ENCODE measurements at places on chromosomes 13 and 19.

- no peak for DNase-seq
Measured at GRCh38 chr13:48094404-48094780, 512 bp downstream of the MED4 start.

GRCh38 chr19:31180907-31181306, 168.3 kb downstream of the TSHZ3 start:
- DNase-seq = no peak

GRCh38 chr13:50649211-50649610, 194.3 kb downstream of the DLEU7 start:
- DNase-seq = no peak

DNA sequence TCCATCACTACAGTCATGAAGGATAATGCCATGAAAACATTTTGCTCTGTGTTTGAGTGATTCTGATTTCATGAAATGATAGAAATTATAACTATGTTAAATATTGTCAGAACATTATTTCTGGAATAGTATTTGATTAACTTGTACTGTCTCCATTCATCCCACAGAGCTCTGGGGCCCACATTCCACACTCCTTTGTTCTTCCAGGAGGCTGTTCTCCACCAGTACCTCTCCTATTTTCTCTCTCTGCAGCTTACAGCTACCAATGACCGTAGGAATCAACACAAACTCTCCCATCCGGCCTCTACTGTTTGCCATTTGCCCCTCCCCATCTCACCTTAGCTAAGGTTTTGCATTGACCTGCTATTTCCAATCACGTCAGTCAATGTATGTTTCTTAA, 240.9 kb downstream of the LMO7 start:
- no peak for DNase-seq

DNA sequence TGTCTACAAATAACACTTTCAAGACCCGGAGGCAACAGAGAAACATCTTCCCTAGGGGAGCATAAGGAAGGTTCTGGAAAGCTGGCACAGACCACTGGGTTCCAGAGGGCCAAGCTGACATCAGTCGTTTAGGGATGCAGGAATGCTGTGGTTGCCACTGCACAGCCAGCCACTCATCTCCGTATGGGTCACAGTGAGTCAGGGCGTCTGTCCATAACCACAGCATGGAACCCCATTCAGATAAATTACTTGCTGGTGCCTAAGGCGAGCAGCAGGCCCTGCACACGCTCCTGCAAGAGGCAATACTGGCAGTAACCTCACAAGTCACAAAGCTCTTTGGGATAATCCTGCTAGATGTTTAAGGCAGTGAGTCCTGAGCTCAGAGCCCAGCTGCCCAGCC, 140.9 kb upstream of the UBL3 start:
- DNase-seq = no peak

DNA sequence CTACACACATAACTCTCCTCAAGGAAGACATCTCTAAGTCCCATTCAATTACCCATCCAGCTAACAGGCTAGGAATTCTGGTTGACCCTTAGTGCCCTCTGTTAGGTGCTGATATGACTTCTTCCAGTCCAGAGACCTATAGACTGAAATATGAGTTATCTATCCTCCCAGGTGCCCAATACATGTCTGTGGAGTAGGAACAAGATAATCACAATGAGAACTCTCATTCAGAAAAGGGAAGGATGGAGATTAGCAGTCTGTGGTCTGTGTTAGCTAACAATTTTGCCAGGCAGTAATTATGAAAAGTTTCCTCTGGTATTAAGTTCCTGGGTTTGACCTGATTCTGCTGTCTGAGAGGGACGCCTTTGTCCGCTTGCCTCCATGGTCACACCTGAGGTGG, 44.2 kb upstream of the SLAIN1 start:
- DNase-seq = no peak

DNA sequence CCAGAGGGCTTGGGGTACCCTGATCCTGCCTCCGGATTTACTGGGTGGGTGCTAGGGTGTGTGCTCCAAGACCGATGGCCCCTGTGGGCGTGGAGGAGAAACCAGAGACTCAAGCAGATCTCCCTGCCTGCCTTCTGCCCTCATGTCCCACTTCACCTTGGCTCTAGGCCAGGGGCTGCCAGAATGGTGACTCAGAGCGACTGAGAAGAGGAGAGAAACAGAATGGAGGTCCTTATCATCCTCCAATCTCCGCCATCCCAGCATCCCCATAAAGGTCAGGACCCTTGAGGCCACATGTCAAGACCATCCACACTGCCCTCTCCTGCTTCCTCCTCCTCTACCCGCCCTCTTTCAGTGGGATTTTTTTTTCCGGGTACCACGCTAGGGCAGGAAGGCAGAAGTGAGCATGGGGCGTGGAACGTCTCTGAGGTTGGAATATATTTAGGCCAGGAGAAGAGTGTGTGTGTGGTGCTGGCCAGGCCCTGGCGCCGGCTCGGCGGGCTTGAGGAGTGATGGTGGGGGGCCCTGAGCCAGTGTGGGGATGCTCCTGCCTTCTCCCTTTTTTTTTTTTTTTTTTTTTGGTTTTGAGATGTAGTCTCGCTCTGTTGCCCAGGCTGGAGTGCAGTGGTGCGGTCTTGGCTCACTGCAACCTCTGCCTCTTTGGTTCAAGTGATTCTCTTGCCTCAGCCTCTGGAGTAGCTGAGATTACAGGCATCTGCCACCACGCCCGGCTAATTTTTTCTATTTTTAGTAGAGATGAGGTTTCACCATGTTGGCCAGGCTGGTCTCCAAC, 22.3 kb downstream of the IER2 start:
- peak; percentile 85 for DNase-seq

DNA sequence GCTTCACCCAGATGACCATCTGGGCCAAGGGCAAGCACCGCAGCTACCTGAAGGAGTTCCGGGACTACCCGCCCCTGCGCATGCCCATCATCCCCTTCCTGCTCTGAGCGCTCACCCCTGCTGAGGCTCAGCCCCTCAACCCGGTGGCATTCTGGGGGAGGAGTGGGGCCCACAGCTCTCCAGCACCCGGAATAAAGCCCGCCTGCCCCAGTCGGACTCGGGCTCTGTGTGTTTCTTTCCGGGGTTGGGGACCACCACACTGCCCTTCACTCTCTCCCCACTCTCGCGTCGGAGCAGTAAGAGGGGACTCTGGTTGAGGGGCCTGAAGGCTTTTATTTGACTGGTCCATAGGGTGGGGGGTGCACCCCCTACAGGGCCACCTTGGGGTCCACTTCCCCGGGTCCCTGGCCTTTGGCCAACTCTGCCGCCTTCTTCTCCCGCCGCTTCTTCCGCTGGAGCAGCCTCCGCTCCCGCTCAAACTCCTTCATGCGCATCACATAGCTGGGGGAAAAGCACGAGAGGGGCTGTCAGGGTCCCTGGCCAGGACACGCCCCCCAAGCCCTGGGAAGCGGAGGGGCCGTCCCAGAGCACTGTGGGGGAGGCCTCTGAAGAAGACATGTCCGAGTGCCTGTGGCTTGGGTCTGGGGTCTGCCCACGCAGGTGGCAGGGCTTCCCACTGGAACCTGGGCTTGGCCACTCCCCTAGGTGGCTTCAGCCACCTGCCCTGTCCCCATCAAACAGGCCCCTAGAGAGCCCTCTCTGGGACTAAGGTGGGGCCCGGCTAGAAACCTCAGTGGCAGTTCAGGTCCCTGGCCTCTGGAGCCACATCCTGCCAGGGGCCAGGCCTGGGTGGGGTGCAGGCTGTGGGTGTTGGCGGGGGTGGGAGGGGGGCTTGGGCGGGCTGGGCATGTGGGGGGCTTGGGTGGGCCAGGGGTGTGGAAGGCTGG, 5.8 kb downstream of the NDUFB7 start:
- DNase-seq = no peak

DNA sequence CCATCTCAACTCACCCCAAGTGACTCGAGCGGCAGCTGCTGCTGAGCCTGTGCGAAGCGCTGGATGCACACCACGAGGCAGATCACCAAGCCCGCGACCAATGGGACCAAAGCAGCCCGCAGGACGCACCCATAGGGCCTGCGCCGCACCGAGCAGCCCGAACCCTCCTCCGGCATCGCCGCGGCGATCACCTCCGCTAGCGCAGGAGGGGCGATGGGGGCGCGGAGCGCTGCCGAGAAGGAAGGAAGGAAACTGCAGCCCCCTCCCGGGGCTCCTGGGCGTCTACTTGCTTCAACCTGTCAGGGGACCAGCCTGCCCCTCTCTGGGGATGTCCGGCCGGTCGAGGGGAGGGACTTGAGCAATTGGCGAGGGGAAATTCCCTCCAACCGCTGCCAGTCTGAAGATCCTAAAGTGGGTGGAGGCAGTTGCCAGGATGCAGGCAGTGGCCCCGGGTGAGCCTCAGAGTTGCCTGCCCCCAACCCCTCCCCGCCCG, at the start of gene CD70:
TSS of gene CD70 (minus strand) at position 324 of the 493 bp plus-strand sequence. CDS start at position 176, 148 bp downstream.
- no peak for DNase-seq

DNA sequence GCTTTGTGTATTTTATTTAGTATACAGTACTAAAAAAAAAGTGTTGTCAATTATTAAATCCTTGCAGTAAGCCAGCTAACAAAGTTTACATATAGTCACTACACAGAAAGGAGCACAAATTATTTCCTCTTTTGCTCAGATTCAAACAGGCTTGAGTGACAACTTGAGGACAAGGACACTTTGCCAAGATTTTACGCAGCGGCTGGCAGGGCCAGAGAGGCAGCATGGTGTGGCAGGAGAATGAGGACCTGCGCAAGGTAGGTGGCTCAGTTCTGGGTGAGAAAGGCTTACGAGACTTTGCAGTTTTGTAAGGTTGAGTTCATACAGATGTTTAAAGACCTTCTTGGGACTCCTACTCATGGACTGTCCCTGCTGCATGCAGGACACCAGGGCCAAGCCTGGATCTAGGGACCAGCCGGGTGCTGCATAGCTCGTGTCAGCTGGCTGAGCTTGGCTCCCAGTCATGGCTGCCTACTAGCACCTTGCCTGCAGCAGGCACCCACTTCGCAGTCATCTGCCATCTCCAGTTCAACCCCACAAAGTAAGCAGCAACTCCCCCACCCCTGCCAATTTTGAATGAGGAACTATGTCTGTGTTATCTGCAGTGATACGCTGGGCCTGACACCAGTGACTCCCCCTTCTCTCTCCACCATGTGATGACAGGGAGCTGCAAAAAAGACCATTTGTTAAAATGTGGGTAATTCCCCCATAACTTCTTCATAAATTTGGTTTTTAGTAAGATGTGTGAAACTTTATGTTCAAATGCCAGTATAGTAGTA, 3.7 kb upstream of the TUBA3C start:
- no peak for DNase-seq

- DNase-seq = no peak
Measured at GRCh38 chr19:6971366-6971765, 49.9 kb downstream of the MBD3L2B start.

- DNase-seq = no peak
Measured at GRCh38 chr13:85417807-85418206, 381.4 kb downstream of the SLITRK6 start.

- no peak for DNase-seq
Measured at GRCh38 chr13:110831437-110832204, 83.2 kb downstream of the ANKRD10 start.

- DNase-seq = no peak
Measured at GRCh38 chr19:8259142-8259921, 48.8 kb downstream of the CD320 start.

GRCh38 chr19:3670796-3671679, 29.2 kb downstream of the PIP5K1C start:
- DNase-seq = no peak

DNA sequence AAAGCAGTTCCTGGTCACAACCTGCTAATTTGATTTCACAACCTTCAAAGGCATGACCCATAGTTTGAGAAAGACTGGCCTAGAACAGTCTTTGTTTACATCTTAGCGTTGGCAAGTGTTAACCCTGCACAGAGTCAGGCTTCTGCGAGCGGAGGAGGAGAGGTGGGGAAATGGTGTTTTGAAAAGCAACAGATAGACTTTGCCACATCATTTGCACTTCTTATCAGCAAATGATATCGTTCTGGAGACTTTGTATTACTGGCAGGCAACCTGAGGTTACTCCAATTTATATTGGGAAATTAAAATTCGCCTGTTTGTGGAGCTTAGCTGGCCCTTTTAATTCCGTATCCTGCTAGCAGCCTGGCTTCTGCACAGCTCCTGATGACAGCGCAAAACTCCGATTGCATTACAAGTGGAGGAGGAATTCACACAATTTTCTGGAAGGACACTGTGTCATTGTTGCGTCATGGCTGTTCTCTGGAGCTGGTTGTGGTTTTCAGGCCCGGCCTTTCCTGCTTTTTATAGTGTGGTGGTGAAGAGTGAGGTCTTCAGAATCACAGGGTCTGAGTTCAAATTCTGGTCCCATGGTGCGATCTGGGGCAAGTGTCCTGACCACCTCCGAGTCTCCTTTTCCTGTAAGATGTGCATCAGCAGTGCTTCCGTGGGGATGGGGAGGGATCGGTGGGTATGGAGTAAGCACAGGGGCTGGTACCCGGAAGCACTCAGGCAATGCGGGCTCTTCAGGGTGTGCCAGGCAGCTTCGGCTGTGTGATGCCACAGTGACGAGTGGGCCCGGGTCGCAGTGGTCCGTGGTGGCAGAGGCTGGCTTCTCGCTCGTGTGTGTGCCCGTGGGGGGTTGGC, 49.1 kb upstream of the EHD2 start:
- no peak for DNase-seq

- DNase-seq = peak; percentile 71
Measured at GRCh38 chr19:17282488-17283125, 906 bp downstream of the ANKLE1 start.

DNA sequence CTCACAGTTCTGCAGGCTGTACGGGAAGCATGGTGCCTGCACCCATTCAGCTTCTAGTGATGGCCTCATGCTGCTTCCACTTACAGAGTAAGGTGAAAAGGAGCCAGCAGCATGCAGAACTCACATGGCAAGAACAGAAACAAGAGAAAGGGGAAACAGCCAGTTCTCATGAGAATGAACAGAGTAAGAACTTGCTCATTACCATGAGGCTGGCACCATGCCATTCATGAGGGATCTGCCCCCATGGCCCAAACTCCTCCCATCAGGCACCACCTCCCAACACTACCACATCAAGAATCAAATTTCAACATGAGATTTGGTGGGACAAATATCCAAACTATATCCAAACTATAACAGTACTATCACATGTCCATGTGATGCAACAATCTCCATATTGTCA, 72.1 kb downstream of the KATNAL1 start:
- no peak for DNase-seq

GRCh38 chr13:108681986-108682575, 52.7 kb downstream of the MYO16 start:
- no peak for DNase-seq

GRCh38 chr19:55358493-55358892, 4.0 kb upstream of the COX6B2 start:
- DNase-seq = no peak

GRCh38 chr19:4861147-4861546, 6.3 kb downstream of the PLIN3 start:
- DNase-seq = peak; percentile 29

- DNase-seq = no peak
Measured at GRCh38 chr13:79409828-79410227, 3.8 kb upstream of the RBM26 start.
